ENCODE measurements at places on chromosomes 11 and 22.

DNA sequence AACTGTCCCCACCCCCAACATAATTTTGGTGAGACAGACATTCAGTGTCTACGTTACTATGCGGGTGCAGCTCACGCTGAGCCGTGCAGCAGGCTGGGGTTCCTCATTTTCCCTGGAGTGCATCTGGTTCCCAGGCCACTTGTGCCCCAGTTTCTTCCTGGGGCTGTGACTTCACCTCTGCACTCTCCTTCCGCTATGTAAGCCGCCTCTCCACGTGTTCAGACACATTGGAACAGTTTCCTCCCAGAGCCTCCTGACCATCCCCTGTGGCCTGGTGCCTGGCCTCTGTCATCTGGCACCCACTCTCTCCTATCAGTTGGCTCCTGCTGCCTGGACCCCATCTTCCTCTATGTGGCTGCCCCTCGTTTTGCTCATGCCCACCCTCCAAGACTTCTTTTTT lies 46.2 kb upstream of the A4GALT start:
- DNase-seq = no peak

- no peak for DNase-seq
Measured at GRCh38 chr11:34427186-34427805, 11.4 kb upstream of the CAT start.

- DNase-seq = no peak
Measured at GRCh38 chr11:111476366-111476765, 35.8 kb downstream of the BTG4 start.

GRCh38 chr11:127191689-127192088 lies 191.1 kb upstream of the KIRREL3 start:
- DNase-seq = no peak

DNA sequence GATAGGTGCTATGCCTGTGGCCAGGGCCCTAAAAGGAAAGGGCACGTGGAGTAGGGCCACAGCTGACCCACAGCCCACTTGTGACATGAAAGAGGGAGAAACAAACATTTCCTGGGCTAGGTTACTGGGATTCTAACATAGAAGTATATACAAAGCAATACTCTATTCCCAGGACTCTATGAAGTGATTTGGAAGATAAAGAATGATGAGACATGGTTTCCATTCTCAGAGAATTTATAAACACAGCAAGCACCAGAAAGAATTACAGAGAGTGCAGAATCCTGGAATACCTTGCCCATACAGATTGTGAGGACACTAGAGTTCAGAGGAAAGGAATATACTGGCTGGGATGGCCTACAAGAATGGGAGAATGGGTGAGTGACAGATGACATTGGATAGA lies 86.4 kb downstream of the KIRREL3 start:
- no peak for DNase-seq

DNA sequence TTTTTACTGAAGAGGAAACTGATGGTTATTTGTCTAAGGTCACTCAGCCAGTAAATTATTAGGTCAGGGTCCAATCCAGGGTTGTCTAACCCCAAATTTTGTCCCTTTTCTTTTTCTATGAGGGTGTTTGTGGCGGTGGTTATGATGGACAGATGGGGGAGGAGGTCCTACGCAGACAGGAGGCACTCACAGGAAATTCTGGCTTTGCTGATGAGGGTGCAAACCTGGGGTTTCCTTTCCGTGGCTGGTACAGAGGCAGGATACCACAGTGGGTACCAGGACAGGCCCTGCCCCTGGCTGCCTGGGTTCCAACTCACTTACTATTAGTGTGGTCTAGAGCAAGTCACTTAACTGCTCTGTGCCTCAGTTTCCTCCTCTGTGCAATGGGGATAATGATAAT lies 91.0 kb downstream of the RRM1 start:
- no peak for DNase-seq

- DNase-seq = peak; percentile 3
Measured at GRCh38 chr11:69915501-69916250, 96.5 kb upstream of the FGF3 start.

- no peak for DNase-seq
Measured at GRCh38 chr11:535210-535518, 212 bp downstream of the HRAS start.

DNA sequence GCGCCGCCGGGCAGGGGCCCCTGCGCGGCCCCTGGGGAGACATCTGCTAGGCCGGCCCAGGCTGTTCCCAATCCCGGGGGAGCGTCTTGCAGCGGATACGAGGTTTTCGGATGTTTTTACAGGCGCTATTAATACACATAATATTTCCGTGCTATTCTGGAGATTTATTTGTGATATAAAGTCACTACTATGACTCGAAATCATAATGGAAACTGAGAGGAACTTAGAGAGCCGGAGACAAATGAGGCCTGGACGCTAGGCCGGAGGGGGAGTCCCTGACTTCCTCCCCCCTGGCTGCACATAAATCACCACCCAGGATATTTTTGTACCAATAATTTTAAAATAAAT lies 91.7 kb upstream of the ANO1 start:
- no peak for DNase-seq

GRCh38 chr11:17894929-17895658 lies 117.8 kb downstream of the SERGEF start:
- peak; percentile 43 for DNase-seq

GRCh38 chr11:4647766-4648165 lies 4.0 kb downstream of the OR51E1 start:
- DNase-seq = no peak

DNA sequence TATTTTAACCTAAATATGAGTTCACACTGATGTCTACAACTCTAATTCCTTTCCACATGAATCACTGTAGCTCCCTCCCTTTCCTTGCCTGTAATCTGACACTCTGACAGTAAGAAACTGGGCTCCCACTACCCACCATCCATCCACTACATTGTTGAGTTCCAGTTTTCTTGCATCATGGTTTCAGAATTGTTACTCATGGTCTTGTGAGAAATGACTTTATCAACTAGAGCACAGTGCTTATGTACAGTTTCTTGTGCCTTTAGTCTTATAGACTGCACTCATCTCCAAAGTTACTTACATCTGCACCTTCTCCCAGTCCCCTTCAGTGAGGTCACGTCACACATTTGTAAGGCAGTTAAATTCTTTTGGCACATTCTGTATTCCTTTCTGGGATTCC lies 78.6 kb downstream of the RTL6 start:
- DNase-seq = no peak

GRCh38 chr11:46983598-46983997 lies 47.0 kb downstream of the CSTPP1 start:
- no peak for DNase-seq

GRCh38 chr11:116729501-116730240 lies 43.1 kb downstream of the BUD13 start:
- no peak for DNase-seq

DNA sequence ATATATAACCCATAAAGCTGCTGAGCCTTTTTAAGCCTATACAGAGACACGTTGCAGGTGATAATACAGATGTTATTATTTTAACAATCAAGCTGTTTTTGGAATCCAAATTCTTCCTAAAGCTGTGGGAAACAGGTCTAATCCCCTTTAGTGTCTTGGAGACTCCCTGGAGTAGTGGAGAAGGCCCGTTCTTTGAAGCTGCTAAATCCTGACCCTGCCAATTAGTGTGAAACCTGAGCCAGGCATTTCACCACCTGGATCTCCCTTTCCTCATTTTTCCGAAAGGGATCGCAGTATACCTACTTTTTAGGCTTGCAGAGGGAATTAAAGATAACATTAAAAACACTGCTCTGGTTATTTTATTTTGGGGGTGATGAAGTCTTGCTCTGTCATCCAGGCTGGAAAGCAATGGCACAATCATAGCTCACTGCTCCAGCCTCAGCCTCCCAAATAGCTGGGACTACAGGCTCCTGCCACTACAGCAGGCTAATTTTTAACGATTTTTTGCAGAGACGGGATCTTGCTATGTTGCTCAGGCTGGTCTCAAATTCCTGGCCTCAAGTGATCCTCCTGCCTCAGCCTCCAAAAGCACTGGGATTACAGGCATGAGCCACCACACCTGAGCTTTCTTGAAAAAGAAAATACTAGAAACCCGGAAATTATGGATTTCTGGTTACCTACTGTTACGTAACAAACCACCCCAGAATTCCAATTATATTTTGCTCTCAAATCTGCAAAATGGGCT lies 1.7 kb upstream of the EIF4ENIF1 start:
- no peak for DNase-seq

DNA sequence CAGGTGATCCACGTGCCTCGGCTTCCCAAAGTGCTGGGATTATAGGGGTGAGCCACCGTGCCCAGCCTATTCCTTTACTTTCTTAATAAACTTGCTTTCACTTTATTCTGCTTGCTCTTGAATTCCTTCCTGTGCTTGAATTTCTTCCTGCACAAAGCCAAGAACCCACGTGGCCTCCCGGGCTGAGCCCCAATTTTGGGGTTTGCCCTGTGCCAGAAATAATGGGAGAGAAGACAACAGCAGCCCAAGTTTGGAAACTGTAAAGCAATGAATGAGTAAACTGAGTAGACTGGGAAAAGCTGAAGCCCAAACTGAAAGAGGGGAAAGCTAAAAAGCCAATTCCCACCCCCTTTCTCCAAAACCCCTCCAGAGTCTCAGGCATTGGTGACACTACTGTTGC lies 136.4 kb downstream of the NECTIN1 start:
- peak; percentile 74 for DNase-seq

GRCh38 chr11:25441421-25441820 lies 890.5 kb upstream of the ANO3 start:
- DNase-seq = no peak
